ENCODE measurements at places on chromosomes 2 and 18.

DNA sequence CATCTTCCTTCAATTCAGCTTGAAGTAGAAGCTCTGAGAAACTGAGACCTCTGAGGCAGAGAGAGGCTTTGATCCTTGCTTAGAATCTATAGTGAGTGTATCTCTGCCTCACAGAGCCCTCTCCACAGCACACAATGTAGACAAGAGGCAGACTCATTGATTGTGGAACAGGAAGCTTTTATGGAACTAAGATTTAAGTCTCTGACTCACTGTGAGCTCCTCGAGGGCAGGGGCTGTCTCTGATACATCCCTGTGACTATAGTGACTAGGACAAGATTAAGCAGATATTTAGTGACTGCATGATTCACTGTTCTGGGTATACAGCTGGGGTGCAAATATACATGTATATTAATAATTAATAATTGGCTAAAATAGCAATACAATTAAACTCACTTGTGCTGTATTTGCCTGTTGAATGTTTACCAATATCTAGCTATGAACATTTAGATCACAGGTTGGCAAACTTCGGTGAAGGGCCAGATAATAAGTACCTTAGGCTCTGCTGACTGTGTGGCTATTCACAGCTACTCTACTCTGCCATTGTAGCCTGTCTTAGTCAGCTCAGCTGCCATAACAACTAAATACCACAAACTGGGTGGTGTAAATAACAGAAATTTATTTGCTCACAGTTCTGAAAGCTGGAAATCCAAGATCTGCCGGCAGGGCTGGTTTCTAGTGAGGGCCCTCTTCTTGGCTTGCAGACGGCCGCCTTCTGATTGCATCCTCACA is 54.4 kb downstream of the ARHGEF4 start:
- DNase-seq: no peak

GRCh38 chr2:47257946-47258348 is 102.8 kb upstream of the STPG4 start:
- no peak for DNase-seq

DNA sequence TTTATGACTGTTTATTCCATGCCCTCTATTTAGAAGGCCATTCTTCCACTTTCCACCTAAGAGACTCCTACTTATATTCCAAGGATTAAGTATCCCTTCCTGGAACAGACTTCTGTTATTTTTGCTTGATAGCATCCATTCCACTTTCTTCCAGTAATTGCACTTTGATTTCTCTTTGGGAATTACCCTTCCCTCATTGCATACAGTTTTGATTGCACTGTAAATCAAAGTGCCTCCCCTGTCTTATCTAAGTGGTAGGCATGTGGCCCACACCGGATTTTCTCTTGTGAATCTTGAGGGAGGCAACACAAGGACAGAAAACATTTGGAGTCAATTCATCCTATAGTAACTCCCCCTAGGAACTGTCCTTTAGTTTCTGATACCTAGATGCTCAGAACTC is 120.4 kb downstream of the PDE11A start:
- no peak for DNase-seq

- DNase-seq: no peak
These were observed 18.7 kb downstream of the C18orf63 start for GRCh38 chr18:74334242-74334893.

DNA sequence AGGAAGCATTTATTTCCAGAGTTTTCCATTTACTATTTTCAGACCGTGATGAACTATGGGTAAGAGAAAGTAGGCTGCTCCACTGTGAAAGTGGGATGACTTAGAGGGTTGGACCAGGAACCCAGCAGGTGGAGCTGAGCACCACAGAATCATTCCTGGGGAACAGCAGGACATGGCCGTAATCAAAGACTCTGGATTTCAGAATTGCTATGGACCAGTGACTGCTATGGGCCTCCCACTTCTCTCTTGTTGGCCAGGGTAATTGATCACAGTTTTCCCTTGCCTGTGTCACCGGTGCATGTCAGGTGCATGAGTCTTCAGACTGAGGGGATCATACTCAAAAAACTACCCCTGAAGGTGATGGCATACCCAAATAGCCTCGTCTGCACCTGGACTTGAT is 90.6 kb upstream of the GPC1 start:
- DNase-seq: no peak

DNA sequence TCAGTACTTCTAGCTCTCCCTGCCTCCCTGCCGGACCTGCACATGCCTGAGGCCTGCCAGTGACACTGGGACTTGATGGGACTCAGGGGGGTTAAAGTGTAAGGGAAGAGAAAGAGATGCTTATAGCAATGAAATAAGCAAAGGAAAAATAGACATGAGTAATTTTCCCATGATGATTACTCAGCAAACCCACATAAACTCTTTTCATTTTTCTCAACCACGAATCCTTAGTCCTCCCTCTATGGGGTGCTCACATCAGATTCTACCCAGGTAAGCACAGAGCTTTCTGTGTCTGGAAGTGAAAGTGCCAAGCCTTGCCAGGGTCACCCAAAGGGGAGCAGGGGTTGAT is 44.8 kb upstream of the ANKRD62 start:
- DNase-seq: no peak

DNA sequence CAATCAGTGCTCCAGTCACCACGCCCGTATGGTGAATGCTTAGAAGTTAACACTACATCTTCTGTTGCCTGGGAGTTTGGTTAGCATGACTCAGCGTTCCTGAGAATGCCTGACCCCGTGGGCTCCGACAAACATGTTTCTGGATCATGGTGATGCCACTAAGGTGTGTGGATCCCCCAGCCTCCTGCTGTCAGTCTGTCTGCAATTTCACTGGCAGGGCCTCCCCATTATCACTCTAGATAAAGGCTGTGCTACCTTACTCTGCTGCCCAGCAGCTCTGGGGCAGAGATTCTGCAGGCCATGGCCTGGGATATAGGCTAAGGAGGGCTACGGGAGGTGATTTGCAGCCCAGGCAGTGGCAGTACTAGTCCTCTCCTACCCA is 66.0 kb downstream of the STPG4 start:
- no peak for DNase-seq

- DNase-seq: no peak
These were observed 28.5 kb downstream of the IL37 start for GRCh38 chr2:112939425-112939824.

- peak; percentile 96 for DNase-seq
These were observed at the start of gene SIX2 for GRCh38 chr2:45009303-45009927. SIX2 (minus strand) TSS chr2:45009452; CDS start chr2:45009110, 342 bp downstream.

DNA sequence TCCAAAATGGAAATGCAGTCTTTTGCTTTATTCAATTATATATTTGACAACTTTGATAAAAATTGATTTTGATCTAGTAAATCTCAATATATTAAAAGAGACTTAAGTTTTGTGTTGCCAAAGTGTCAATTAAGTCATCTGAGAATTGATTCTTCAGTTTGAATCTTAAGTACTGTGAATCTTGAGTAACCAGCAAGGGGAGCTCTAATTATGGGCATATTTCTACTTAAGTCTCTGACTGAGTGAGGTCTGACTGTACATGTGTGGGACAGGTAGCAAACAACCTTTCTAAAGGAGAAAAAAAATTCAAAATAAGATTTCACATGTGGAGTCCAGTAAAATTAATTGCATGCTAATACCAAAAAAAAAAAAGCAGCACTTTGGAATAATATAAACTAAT is 503.7 kb upstream of the SLC8A1 start:
- no peak for DNase-seq

- no peak for DNase-seq
These were observed 819.7 kb upstream of the ZEB2 start for GRCh38 chr2:145339646-145340045.

- no peak for DNase-seq
These were observed 8.9 kb upstream of the THUMPD2 start for GRCh38 chr2:39787950-39788349.

DNA sequence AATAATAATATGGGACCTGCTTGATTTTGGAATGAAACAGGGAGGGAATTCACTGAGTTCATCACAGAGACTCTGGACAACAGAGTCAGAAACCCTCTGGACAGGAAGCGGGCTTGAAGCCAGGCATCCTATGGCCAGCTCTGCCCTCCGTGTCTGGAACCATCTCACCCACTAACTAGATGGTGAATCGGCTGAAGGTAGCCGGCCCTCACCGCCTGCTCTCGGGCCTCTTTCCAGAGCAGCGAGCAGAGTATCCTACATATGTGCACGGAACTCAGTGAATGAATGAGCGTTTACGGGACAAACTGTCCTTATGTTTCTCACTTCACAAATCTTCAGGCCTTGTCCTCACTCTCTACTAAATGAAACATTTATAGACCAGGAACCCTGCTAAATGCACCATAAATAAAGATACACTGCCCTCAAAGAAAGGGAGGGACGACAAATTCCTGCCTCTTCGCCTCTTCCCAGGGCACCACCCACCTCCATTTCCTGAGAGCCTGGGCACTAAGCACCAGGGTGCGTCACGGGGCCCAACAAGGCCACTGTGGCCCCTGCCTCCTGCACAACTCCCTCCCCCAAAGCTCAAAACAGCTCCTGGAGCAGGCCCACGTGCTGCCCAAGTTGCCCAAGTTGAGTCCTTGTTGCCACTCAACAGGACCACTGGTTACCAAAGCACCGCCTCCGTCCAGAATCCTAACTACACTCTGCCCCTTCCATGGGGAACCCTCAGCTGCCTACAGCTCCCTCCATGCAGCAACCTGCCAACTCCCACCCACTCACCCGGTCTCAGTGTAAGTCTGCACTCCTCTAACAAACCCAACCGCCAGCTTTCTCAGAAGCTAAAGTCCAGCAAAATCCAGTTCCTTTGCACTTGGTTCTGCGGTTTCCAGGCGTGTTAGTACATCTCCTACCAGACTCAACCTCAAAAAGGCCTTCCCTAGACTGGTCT is 1.7 kb downstream of the TBC1D8 start:
- peak; percentile 52 for DNase-seq

DNA sequence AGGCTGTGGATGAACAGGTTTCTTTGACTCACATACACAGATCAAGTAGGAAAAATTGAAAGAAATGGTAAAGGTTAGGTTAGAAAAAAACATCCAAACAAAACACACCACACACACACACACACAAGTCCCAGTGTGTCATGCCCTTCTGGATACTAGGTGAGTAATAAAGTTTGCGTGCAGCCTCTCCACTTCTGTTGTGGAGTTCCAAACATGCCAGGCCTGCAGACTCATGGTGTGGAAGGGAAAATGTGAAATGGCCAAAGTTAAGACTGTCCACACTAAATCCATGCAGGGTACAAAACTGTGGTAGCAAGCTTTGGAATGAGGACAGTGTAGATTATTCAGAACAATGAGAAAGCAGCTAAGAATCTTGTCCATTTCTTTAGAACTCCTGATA is 114.6 kb downstream of the IKZF2 start:
- no peak for DNase-seq

DNA sequence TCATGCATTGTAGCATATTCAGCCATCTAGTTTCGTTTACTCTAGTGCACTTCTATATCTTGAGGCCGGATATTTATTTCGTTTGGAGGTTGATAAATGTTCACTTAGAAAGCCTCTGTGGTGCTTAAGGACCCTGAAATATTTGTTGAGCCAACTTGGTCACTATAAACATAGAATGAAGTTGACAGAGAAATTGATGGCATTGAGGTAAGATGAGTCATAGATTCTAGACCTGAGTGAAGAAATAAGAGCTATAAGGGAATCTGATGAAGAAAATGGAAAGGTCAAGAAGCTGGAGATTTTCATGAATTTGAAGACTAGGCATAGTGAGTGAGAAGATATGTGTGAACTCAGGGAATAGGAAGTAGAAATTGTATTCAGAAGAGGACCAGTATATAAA is 35.9 kb downstream of the EPC2 start:
- DNase-seq: no peak

- DNase-seq: peak; percentile 48
These were observed 137.4 kb upstream of the ETAA1 start for GRCh38 chr2:67259556-67260342.

All from right forelimb (tissue), 1 donor.